RPMI7951 (cell line): ENCODE measurements at places on chromosomes 11 and 22. TPM values are rescaled to one million over a fixed set of nuclear protein-coding genes. Genes with fewer than 3 reads are reported as not detected.

Gene KRTAP5-9
- not detected in 2 replicates for total RNA-seq

Gene DDX10
- 25.1 and 26.8 TPM in 2 replicates for total RNA-seq

Gene SPI1
- not detected in 2 replicates for total RNA-seq

Gene MB
- 1.3 and 2.3 TPM in 2 replicates for total RNA-seq

Gene ANO1
- 7.5 and 8.4 TPM in 2 replicates for total RNA-seq

Gene TRPM5
- not detected in 2 replicates for total RNA-seq

Gene SCGB1D2
- not detected in 2 replicates for total RNA-seq

Gene MYO18B
- total RNA-seq, result 0.24 and 0.29 TPM in 2 replicates

Gene MEN1
- total RNA-seq, result 11.7 and 14.8 TPM in 2 replicates
